Activated CD8-positive, alpha-beta T cell treated with anti-CD3 and anti-CD28 coated beads for 36 hours (primary cell): ENCODE measurements at places on chromosomes 5 and 9.
A peak's percentile ranks its signal among the peaks of the same experiment; 100 is the strongest.

GRCh38 chr5:76457674-76458485, 54.8 kb downstream of the IQGAP2 start:
- DNase-seq, result no peak

DNA sequence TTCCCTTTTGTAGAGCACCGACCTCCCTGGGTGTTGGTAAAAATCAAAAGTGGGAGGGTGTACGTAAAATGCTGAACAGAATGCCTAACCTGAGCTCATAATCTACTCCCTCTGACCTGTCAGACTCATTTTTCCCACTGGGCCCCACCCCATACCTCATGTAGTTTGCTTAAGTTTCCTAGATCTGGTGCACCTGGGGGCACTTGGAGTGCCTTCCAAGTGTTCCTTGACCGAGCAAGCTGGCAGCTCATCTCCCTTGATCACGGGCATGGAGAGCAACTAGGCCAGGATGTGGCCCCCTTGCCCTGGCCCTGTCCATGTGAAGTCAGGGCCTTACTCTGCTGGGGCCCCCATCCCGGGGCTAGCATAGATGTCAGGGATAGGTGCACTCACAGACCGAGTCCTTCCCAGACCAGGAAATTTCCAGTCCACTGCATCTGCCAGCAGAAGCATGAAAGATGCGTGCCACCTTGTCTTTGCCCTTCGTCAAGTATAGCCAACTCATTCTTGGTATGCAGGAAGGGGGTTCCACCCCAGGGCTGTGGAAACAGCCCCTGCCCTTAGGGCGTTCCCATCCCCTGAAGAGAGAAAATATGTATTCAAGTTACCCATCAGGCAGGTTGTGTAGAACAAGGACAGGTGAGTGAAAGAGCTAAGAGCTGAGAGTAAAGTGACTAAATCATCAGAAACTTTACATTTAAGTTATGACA, 41.9 kb downstream of the SLC22A5 start:
- peak; percentile 58 for DNase-seq

DNA sequence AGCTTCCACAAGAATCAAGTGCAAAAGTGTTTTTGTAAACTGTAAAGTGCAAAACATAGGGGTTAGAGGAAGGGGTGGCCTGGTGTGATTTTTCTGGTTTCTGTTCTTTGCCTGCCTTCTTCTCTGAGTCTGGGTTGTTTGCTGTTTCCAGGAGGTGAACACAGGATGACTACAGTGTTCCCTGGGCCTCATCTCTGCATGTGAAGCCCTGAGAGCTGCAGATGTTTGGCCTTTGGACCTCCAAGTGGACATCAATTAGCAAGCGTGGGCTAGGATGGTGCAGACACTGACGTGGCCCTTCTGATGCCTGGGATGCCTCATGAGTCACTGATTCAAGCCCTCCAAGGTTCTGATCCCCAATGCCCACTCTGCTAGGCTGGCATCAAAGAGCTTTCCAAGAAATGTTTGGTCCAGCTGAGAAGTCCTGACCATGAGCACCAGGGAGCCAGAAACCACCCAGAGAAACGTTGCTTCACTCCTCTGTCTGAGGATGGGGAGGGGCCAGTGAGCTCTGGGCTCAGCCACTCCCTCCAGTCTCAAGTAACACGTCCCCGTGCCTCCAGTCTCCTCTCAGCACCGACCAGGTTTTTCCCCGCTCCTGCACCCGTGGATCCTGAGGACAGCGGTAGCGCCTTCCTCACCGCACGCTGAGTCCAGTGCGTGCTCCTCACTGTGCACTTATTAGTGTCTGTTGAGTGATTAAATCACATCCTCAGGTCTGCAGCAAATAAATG, 7.6 kb downstream of the IL9 start:
- DNase-seq, result peak; percentile 3

GRCh38 chr9:4798281-4799032, 5.7 kb downstream of the RCL1 start:
- no peak for DNase-seq

DNA sequence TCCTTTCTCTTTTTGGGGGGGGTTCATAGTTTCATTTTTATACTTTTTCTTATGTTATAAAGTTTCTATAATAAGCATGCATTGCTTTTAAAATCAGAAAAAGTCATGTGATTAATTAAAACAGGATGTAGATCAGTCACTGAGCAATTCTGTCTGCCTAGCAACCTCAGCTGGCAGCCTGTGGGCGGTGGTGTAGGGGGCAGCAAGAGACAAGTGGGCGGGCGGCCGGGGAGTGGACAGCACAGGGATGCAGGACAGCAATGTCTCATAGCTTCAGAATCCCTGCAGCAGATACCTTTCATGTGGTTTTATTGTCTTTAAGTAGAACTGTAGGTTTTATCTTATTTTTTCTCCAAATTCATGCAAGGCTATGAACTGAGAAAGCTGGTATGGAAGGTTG, 101.9 kb upstream of the S1PR3 start:
- DNase-seq, result no peak

GRCh38 chr5:81904166-81904565, 67.7 kb upstream of the ATG10 start:
- no peak for DNase-seq

DNA sequence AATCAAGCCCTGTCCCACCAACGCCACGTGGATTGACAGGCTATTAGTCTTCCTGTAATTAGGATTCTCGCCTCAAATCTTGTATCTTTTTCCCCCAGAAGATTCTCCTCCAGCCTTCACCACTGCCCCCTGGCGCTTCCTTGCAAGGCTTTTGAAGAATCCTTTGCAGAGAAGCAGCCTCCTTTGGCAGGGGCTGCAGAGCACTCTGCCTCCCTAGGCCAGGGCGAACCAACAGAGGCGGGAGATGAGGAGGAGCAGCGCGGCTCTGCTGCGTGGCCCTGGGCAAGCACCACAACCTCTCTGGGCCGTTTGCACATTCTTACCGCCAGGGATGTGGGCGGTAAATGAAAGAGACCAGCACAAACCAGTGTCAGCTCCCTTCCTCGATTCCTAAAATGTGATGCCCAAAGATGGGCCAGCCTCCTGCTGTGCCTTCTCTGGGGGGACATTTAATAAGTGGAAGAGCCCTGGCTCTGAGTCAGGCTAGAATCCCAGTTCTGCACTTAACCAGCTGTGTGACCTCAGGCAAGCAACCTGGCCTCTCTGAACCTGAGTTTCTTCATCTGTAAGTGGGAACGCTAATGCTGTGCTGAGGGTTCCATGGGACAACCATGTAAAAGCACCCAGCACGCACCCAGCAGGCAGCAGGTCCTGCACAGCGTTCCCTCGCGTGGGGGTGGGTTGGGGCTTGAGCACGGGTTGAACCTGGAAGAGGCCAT, 128.6 kb downstream of the KCNIP1 start:
- no peak for DNase-seq

DNA sequence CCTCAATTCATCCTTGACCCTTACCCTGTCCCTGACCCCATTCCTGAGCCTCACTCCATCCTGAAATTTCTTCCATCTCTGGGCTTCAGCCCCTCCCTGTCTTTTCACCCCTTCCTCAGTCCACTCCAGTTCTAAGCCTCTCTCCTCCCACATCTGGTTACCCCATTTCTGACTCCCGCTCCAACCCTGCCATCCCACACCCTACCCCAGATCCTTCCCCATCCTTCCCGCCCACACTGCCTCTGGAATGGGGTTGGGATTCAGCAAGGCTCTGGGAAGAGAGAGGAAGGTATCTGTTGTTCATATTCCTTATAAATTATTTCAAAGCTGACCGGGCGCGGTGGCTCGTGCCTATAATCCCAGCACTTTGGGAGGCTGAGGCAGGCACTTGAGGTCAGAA, 29.9 kb upstream of the MVB12B start:
- DNase-seq, result no peak

GRCh38 chr5:155689406-155689805, 637.6 kb upstream of the SGCD start:
- DNase-seq, result no peak

- no peak for DNase-seq
These were observed 8.9 kb upstream of the PCAT7 start for GRCh38 chr9:94545940-94546339.

GRCh38 chr5:122902263-122902662, 56.9 kb downstream of the SNX24 start:
- DNase-seq, result no peak

- DNase-seq, result peak; percentile 13
These were observed 151.8 kb upstream of the ADRA1B start for GRCh38 chr5:159764283-159765134.

GRCh38 chr9:14608540-14608939, 84.7 kb downstream of the ZDHHC21 start:
- no peak for DNase-seq

- DNase-seq, result peak; percentile 86
These were observed 34.1 kb downstream of the NEK6 start for GRCh38 chr9:124291801-124292396.

- DNase-seq, result no peak
These were observed 136.3 kb upstream of the RASEF start for GRCh38 chr9:83199240-83199639.

- no peak for DNase-seq
These were observed 502.8 kb downstream of the NTRK2 start for GRCh38 chr9:85172001-85172978.

- DNase-seq, result no peak
These were observed 64.8 kb upstream of the ZNF462 start for GRCh38 chr9:106798016-106798799.

DNA sequence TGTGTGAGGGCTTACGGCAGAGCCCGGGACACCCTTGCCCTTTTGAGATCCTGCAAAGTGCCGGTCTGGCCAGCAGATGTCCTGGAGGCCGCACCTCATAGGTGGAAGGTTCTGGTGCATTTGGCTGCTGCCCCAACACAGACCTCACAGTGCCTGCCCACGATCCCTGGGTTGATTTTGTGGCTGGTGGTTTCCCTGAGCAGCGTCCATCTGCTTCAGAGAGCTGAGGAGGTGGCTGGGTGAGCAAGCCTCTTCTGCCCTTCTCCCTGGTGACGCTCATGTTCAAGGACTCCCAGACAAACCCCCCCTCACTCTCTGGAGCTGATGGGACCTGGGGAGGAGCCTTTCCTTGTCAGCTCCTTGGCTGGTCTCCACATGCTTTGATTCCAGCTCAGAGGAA, 18.9 kb downstream of the BNIP1 start:
- no peak for DNase-seq

GRCh38 chr9:90774682-90775081, 26.9 kb upstream of the SYK start:
- DNase-seq, result no peak

- DNase-seq, result no peak
These were observed 24.5 kb upstream of the SARDH start for GRCh38 chr9:133762488-133763271.

DNA sequence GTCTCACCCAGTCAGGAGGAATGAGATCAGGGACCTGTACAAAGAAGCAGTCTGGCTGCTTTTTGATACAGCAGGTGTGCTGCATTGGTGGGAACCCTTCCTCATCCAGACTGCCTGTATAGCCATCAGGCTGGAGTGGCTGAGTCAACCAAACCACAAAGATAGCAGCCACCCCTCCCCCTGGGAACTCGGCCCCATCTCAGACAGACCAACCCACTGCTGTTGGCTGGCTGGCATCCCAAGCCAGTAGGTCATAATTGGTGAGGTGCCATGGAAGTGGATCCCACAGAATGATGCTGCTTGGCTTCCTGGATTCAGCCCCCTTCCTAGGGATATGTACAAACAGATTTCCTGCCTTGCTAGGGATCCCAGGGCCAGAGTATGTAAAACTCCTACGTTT, 60.9 kb downstream of the YTHDC2 start:
- no peak for DNase-seq

DNA sequence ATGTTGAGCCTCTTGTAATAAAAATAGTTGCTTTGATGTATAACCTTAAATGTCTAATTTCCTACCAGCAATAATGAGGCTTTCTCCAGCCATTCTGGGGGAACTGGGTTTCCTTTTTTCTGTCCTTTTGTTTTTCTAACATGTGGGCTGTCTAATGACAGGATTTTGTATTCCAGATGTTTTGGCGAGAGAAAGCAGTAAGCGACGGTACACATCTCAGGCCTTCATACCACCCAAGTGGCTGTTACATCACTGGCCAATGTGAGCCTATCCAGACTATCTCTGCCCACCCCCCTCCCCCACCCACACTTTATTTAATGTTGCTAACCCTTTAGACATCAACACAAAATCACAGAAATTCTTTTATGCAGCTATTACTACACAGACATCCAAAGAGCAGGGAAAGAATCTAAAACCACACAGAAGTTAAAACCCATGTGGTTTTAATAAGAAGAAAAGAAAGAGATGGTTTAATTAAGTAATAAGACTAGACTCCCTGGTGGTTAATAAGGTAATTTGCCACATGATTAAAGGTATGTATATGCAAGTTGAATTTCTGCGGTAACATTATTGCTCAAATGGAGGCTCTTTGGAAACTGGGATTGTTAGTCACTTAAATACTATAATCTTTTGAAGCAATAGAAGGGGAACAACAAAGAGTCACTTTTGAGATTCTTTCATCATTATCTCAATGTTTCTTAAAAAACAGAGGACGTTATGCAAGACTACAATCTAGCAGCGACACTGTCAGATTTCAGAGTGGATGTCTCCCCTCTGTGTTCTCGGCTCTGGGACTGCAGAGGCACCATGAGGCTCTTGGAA, 365.1 kb downstream of the ENC1 start:
- DNase-seq, result no peak

GRCh38 chr5:131169810-131170539, 769 bp upstream of the LYRM7 start:
- no peak for DNase-seq

DNA sequence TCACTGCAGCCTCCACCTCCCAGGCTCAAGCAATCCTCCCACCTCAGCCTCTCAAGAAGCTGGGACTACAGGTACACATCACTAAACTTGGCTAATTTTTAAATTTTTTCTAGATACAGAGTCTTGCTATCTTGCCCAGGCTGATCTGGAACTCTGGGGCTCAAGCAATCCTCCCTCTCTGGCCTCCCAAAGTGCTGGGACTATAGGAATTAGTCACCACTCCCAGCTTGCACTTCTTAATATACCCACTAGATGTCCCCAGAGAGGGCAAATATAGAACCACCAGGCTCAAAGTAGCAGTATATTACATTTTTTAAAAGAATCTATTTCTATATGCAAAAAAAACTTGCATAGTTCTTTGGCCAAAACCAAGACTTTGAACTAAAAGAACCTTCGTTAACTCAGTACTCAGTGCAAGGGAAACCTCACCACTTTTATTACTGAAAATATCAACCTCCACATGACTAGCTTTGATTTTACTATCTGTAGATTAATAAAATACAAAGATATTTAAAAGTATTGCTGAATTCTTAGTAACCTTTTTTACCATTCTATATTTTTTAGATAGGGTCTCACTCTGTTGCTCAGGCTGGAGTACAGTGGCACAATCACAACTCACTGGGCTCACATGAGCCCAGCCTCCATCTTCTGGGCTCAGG, 25.8 kb upstream of the HSD17B3 start:
- DNase-seq, result peak; percentile 57

DNA sequence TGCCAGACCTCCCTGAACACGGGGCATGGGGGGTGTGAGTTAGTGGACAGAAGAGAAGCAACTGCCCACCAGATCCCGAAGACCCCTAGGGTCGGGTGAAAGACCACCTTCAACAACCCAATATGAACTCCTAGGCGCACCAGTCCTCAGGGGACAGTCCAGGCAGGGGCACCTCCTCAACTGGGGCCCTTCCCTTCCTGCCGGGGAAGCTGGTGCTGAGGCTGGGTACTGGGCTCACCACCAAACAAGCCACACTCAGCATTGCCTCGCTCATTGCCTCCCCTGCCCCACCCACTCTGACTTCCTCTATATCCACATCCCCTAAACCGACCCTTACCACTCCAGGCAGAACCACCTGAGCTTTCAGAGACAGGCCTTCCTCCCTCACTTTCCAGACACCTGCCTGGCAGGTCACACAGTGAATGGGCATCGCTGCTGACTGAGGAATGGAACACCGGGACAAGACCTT, 42.5 kb downstream of the SEMA4D start:
- DNase-seq, result peak; percentile 55
